ENCODE measurements at places on chromosomes 4 and X.

DNA sequence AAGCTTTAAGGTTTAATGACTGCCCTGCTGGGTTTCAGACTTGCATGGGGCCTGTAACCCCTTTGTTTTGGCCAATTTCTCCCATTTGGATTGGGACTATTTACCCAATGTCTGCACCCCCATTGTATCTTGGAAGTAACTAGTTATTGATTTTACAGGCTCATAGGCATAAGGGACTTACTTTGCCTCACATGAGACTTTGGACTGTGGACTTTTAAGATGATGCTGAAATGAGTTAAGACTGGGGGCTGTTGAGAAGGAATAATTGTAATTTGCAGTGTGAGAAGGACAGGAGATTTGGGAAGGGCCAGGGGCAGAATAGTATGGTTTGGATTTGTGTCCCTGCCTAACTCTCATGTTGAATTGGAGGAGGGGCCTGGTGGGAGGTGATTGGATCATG, 260.7 kb downstream of the SNCA start:
- no peak for DNase-seq

GRCh38 chr4:115113506-115114106, at the start of gene NDST4:
NDST4 (minus strand) TSS chr4:115113620; CDS start chr4:115077036, 36,584 bp downstream.
- no peak for DNase-seq

DNA sequence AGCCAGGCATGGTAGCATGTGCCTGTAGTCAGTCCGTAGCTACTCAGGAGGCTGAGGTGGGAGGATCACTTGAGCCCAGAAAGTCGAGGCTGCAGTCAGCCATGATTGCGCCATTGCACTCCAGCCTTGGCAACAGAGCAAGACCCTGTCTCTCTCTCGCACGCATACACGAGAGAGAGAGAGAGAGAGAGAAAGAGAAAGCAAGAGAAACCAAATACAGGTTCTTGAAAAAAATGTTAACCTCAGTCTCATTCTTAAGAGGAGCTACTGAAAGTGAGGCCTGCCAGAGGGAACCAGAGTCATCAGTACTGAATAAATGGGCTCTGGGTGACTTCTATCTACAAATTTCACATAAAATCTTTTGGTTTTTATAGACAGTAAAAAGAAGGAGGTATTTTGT, 42.9 kb downstream of the KIAA0232 start:
- no peak for DNase-seq

DNA sequence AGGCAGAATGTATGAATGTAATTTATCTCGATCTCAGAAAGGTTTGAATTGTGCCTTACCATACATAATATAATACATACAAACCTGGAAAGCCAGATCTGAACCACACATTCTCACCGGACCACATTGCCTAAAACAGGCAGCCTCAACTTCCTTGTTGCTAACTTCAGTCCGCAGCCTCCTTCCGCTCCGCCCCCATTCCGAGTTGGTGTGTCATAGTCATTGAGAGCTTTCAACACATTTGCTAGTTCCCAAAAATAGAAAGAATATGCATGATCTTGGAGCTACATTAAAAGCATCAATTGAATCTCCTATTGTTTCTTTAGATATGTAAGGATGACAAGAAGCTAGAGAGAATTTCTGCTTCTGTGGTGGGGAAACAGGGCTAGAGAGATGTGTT, 127.2 kb downstream of the ARHGEF9 start:
- no peak for DNase-seq

GRCh38 chrX:153947009-153947769, 2.7 kb upstream of the RENBP start:
- peak; percentile 91 for DNase-seq

DNA sequence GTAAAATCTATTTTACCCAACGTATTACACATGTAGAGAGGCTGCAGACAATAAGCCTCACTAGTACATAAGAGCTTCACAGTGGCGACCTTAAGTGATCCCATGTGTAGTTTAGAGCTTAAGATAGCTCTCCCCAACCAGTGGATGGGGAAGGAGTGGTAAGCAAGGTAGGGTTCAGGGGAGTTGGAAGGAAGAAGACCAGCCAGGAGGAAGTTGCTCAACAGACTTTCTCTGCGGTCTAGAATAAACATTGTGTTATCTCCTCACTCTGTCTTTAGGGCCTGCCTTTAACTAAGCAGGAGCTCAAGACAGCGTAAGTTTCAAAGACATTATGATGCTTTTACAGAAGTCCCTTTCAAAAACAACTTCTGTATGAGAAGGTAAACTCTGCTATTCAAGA, 16.8 kb downstream of the MEPE start:
- DNase-seq, result no peak

GRCh38 chr4:47510506-47511143, 25.6 kb downstream of the ATP10D start:
- no peak for DNase-seq

DNA sequence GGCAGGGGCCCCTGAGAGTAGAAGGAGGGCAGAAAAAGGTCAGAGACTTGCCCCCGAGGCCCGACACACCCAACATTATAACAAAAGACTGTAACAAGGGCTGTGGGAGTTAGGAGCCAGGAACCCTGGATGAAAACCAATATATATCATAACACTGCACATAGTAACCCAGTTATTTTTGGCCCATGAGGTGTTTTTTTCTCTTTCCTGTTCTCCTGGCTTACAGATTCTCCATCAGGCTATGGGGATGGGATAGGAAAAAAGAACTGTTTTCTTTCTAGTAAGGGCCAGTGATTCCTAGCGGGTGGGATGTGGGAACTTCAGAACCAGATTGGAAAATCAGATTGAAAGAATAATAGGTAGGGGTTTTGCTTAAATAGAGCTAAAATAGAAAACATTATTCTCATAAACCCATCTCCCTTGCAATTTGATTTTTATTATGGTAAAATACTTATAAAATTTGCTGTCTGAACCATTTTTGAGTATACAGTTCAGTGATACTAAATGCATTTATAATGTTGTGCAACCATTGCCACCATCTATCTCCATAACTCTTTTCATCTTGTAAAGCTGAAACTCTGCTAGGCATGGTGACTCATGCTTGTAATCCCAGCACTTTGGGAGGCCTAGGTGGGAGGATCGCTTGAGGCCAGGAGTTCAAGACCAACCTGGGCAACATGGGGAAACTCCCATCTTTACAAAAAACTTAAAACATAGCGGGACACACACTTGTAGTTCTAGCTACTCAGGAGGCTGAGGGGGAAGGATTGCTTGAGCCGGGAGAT, 33.5 kb downstream of the SNX25 start:
- no peak for DNase-seq

- DNase-seq, result no peak
These were observed 174.3 kb downstream of the CEP135 start for GRCh38 chr4:56123051-56123450.

DNA sequence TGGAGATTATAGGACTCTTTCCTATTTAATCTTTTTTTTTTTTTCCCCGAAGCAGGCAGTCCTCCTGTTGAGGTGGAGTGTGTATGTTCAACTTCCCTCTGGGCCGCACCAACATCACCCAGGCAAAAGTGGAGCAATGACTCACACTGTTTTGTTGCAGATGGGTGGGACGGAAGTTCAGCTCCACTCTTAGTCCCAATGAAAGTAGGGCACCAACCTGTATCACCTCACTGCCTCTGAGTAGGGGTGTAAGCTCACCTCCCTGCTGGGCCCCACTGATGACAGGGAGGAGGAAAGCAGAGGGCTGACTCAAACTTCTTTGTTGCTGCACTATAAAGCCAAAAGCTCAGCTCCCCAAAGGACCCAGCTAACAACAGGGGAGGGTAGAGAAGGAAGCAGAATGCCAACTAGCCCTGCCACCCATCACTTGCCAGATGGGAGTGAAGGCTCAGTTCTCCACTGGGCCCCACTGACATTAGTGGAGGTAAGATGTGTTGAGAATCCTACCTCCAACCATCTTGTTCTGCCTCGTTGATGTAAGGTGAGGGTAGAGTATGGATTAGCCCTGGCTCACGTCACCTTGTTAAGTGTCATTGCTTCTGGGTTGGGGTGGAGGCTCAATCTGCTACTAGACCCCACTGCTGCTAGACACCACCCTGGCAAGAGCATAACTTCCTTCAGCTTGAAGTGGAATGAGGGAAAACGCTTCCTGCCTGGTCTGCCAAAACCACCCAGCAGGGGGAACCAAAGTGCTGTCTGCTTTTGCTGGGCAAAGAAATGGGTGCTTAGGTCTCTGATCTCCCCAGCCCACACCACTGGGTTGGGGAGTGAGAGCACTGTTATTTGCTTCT, 14.1 kb downstream of the RPS6KA3 start:
- DNase-seq, result peak; percentile 35

GRCh38 chr4:186348433-186348832, 82.4 kb downstream of the F11 start:
- DNase-seq, result no peak

DNA sequence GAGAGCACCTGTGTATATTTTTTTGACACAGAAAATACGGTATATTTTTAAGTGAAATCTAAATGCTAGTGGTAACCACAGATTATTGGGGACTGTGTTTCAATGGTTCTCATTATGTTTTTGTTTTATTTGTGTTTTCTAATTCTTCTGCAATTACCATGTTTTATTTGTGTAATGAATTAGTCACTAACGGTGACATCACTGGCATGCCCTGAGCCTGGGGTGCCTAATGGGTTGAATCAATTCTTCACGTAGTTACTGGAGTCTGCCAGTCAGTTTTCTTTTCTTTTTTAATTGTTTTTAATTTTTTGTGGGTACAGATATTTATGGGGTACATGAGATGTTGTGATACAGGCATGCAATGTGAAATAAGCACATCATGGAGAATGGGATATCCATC, 168.8 kb downstream of the RELL1 start:
- DNase-seq, result no peak

DNA sequence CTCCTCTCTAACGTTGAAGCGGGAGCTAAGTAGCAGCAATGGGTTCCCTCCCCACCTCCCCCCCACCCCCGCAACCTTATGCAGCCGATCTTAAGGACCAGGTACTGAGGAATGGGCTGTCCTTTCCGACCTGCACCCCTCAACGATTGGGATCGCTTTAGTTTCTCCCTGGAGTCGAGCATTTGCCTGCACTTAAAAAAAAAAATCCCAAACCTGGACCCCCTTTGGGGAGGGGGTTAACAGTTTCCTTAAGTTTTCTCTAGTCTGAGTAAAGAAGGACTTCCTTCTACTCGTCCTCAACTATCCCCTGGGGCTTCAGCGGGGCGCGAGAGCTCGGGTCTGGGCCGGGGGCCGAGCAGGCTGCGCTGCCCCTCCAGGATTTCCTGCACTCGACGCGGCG, 25.7 kb upstream of the BCORL1 start:
- no peak for DNase-seq

- peak; percentile 37 for DNase-seq
These were observed 21.6 kb downstream of the TSPAN6 start for GRCh38 chrX:100615005-100615404.

DNA sequence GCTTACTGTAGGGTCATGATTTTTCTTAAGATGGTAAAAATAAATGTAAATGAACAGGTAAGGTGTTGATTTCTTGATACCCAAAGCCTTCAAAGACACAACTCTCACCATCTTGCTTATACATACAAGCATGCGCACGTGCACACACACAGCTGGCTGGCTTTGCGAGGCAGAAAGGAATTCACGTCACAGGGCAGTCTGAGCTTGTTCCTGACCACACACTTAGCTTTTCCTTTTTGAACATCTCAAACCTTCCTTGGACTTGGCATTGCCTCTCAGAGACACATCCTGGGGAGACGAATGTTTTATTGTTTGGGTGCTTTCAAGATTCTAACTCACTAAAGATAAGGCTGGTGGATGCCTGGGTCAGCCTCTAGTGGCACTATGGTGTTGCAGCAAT, 175.0 kb downstream of the NHS start:
- DNase-seq, result no peak

DNA sequence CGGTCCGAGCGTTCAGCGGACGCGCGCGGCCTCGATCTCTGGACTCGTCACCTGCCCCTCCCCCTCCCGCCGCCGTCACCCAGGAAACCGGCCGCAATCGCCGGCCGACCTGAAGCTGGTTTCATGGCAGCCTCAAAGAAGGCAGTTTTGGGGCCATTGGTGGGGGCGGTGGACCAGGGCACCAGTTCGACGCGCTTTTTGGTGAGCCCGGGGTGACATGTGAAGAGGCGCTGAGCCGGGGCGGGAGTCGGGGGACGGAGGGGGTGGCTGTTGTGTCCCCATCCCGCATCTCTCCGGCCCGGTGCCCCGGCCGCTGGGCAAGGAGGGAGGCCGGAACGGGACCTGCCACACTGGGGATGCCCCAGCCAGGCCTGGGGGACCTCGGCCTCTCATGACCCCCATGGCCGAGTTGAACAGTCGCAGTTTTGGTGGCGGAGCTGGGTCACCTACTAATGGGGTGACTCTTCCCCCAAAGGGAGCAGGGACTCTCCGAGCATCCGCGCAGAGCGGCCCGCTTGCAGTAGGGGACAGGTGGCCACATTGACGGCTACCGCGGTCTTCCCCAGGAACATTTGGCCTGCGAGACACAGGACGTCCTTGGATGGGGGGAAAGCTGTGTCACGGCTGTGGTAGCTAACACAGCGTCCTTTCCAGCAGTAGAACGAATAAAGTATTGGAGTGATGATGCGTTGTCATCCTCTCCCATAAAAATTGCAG, at the start of gene GK:
Gene GK, plus strand, starts transcription at position 9 of the 717 bp plus-strand sequence. Its CDS starts 115 bp downstream, at position 124.
- DNase-seq, result peak; percentile 48

- DNase-seq, result no peak
These were observed 274.7 kb downstream of the GLUD2 start for GRCh38 chrX:121322159-121322558.

DNA sequence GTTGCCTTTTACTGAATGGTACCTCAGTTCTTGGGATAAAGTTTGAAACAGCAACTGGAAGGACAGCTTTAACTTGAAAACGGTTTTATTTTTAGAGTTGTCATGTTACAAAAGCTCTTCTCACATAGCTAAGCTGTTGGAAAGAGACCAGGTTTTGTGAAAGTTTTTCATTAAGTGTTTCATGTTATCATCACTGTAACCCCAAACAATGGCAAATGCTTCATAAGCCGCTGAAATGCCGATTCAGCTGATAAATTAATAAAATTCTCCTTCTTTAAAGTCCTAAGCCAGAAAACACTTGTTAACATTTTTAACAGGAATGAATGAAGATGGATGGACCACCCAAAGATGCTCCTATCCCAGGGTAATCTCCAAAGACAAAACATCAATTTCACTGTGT, 76.1 kb upstream of the IRF2 start:
- no peak for DNase-seq

GRCh38 chr4:47936336-47936735, 22.0 kb upstream of the NFXL1 start:
- DNase-seq, result no peak

GRCh38 chr4:53830511-53830910, 233.9 kb downstream of the CHIC2 start:
- DNase-seq, result no peak

- no peak for DNase-seq
These were observed 1083.1 kb upstream of the PCDH10 start for GRCh38 chr4:132065940-132066495.

DNA sequence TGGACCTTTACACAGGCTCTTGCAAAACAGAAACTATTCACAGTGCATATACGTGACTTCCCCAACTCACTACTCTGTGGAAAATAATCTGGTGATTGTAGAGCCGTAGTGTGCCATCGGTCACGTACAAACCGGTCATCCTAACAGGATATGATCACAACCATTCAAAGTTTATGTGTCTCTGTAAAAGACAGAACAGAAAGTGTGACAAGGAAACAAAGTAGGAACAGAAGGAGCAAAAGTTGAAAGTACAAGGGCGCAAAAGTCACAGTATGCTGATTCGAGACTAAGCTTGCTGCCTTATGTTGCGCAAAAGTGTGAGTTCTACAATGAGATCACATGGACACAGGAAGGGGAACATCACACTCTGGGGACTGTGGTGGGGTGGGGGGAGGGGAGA, 18.6 kb downstream of the MEPE start:
- no peak for DNase-seq
